NCI-H1436 (cell line): ENCODE measurements at places on chromosomes 2 and 18.

DNA sequence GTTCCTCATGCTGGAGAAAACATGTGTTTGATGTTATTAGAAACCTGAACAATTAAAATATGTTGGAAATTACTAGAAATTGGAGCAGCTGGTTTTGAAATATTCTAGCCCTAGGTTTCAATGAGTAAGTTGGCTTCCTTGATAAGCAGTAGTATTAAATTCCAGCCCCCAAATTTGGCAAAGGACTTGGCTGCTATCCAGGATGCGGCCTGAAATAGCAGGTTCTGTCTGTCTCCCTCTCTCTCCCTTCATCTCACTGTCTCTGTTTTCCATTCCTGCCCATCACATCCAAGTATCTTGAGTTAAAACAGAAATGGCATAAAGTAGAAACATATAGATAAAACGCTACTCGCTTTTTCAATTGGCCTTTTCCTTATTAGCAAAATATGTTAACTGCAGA is 20.9 kb upstream of the GPR45 start:
- no peak for DNase-seq

DNA sequence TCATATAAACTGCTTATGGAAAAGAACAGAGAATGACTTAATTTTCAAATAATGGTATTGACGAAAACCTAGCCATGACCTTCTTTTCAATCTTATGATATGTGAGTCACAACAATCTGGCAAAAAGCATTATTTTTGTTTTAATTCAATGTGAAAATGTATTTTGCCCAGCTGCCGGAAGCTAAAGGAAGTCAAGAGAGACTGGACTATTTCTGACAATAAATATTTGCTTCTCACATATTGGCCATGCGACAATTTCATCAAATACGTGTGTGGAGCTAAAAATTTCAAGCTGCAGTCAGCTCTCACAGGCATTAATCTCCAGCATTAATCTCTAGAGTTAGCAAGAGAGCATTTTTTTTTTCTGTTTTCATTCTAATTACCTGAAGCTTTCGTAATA is 881.0 kb downstream of the CPS1 start:
- no peak for DNase-seq

- DNase-seq, result no peak
Measured at GRCh38 chr18:26864658-26865057, 849 bp downstream of the AQP4 start.

DNA sequence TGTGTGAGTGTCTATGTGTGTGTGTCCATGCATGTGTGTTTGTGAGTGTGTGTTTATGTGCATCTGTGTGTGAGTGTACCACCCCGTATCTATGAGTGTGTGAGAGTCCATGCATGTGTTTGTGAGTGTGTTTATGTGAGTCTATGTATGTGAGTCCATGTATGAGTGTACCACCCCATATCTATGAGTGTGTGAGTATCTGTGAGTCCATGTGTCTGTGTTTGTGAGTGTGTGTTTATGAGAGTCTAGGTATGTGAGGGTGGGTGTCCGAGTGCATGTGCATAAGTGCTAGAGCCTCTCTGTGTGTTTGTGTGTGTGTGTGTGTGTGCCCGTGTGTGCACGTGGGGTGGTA is 86.0 kb upstream of the ATG16L1 start:
- no peak for DNase-seq

GRCh38 chr2:11375025-11375688 is 30.7 kb upstream of the ROCK2 start:
- DNase-seq, result no peak

DNA sequence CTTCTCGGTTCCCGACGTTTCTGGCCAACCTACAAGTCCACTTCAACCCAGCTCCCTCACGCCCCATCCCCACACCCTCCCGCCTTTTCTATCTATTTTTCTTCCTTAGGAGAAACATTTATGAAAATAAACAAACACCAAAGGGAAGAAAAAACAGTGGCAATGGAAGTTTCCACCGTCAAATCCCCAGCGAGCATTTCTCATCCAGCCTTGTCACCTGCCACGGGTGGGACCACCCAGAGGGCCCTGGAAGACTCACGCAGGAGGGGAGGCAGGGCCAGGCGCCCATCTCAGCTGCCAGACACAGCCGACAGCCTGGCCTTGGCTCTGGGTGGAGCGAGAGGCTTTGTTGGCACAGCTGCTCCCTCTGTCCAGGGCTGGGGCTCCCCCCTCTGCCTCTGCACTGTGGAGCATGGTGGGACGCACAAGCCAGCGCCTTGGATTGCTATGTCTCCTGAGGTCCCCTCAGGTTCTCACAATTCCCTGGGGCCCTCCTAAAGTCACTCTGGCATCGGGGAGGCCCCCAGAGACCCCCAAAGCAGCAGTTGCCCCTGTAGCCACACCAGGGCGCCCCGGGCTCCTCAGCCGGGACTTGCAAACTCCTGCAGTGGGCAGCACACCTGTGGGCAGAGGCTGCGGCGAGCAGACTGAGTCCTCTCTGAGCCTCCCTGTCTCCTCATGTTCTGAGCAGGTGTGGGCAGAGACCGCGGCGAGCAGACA is 395.7 kb upstream of the SALL3 start:
- DNase-seq, result no peak

- DNase-seq, result no peak
Measured at GRCh38 chr2:32496662-32497061, 131.2 kb upstream of the TTC27 start.

- DNase-seq, result no peak
Measured at GRCh38 chr2:17763641-17764333, 9.8 kb downstream of the GEN1 start.

GRCh38 chr2:135637456-135638087 is 104.1 kb upstream of the UBXN4 start:
- no peak for DNase-seq

- no peak for DNase-seq
Measured at GRCh38 chr2:193679847-193680246, 1485.1 kb upstream of the TMEFF2 start.

GRCh38 chr18:66995270-66995669 is 391.4 kb upstream of the CDH19 start:
- no peak for DNase-seq

- peak; percentile 38 for DNase-seq
Measured at GRCh38 chr2:208373460-208374089, 33.0 kb upstream of the PTH2R start.

GRCh38 chr2:120310136-120310535 is 35.8 kb upstream of the INHBB start:
- no peak for DNase-seq

- no peak for DNase-seq
Measured at GRCh38 chr2:30346471-30347169, 100.4 kb upstream of the LCLAT1 start.

DNA sequence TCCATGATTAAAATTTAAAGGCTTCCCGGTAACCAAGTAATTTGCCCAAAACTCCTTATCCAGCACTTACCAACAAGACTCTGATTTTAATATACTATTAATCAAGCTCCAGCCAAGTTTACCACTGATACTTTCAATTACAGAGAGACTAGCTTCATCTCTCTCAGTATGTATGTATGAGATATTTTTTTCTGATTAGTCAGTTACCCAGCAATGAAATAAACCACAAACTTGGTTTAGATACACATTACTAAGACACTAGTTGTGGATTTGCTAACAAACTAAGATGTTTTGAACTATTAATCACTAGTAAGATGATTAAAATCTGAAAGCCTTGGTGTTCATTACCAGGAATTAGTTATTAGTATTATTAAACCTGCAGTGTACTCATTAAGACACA is 1272.2 kb upstream of the ACVR2A start:
- no peak for DNase-seq

DNA sequence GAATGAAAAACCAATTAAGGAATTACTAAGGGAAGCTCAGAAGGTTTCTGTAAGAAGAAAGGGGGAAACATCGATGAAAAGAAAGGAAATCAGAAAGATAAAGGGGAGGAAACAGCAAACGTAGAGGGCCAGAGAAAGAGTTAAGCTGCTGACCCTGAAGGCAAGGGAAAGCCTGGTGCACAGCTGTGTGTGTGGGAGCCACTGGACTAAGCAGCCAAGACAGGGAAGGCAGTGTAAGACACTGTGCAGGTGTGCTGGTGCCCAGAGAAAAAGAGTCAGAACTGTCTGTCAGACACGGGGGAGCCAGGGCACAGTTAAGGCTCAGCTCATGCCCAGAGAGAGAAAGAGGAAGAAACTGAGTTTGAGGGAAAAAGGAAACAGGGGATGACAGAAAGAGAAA is 104.0 kb downstream of the HIBCH start:
- DNase-seq, result no peak

- no peak for DNase-seq
Measured at GRCh38 chr18:79718878-79719477, 39.4 kb downstream of the CTDP1 start.

DNA sequence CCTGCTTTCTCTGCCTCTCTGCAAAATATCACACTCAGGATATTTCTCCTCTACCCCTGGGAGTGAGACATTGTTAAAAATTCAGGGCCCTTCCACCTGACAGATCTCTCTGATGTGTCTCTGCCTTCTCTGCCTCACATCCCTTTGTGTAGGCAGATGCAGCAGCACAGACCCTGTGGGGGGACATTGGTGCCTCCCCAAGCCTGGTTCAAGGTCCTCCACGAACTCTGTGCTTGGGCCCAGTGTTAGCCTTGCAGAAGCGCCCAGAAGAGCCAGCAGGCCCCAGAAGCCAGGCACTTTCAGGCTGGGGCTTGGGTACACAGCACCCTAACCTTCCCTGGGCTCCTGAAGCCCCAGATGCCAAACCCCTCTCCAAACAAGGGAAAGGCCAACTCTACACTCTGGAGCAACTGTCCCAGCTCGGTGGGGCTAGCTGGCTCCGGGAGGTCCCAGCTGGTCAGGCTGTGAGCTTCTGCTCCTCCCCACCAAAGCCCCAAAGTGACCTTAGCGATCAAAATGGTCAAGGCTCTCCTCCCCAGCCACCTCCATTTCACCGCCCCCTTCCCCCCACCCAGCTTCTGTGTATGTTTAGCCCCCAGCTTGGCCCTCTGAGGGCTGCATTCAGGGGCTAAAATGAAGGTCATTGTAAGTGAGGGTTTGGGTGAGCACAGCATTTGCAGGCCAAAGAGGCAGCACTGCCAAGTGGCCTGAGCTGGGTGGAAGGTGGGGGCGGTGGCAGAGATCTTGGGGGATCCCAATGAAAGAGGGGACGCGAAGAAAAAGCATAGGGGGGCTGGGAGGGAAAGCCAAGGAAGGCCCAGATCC is 2.6 kb downstream of the HOXD9 start:
- no peak for DNase-seq

- DNase-seq, result no peak
Measured at GRCh38 chr18:61606759-61607158, 273.5 kb downstream of the CDH20 start.

DNA sequence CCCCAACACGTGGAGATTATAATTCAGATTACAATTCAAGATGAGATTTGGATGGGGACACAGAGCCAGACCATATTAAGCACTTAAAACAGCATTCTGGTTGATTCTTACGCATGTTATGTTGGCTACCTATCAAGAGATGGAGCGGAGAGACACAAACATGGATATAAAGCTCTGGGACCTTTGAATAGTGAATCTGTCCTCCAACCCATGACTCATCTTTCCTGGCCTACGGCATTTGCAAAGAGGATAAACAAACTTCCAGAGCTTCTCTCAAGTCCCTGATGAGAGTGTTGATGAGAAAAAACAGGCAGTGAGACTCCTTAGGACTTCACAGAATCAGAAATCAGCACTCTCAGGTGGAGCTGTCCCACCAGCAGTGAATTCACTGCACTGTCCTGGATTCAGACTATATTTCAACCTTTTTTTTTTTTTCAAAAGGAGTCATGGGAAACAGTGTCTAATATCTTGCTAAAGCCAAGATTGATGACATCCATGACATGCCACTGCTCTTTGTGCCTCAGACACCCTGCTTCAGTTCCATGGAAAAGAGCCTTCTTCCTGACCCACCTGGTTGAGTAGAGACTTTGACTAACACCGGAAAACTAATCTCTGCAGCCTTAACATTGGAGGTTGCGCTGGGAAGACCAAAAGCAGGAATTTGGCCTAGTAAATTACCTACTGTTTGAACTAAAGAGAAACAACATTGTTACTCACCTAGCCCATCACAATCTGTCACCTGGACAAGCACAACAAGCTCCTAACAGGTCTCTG is 62.1 kb upstream of the NPAS2 start:
- DNase-seq, result no peak

- no peak for DNase-seq
Measured at GRCh38 chr2:107136733-107137132, 250.8 kb upstream of the ST6GAL2 start.

- DNase-seq, result no peak
Measured at GRCh38 chr2:203751685-203752271, 45.3 kb downstream of the CD28 start.

GRCh38 chr18:7657050-7657449 is 89.9 kb downstream of the PTPRM start:
- DNase-seq, result no peak

DNA sequence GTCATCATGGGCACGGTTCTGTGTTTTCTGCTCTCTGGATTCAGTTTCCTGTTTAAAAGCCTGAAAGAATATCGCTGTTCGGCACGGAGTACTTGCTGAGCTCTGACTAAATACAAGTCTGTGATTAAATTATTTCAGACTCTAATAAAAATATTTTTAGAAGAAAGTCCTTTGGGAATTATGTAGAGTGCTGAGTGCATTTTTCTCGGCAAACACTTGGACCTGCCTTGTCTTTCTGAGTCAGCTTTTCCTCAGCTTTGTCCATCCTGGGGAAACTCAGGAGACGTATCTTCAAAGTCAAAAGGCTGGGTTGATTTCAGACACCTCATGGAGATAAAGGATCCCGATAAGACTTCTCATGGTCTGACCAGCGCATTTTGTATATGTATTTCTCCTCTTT is 45.9 kb downstream of the IL1R2 start:
- no peak for DNase-seq

DNA sequence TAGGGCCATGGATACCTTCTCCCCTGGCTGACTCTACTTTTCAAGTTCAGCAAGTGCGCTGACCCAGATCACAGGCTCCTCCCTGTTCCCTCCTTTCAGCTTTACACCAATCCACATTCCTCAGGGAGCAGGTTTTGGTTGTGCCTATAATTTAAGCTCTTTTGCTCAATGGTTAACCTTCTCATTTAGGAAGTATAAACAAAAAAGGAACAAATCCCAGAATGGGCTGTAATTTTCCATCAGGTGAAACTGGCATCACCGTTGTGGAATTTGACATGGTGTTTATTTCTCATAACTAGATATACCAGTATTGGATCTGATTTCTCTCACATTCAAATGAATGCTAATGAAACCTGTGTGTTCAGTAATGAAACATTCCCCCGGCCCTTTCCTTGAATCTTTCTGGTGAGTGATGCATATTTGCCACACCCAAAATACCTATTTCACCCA is 13.6 kb downstream of the STRN start:
- DNase-seq, result no peak

DNA sequence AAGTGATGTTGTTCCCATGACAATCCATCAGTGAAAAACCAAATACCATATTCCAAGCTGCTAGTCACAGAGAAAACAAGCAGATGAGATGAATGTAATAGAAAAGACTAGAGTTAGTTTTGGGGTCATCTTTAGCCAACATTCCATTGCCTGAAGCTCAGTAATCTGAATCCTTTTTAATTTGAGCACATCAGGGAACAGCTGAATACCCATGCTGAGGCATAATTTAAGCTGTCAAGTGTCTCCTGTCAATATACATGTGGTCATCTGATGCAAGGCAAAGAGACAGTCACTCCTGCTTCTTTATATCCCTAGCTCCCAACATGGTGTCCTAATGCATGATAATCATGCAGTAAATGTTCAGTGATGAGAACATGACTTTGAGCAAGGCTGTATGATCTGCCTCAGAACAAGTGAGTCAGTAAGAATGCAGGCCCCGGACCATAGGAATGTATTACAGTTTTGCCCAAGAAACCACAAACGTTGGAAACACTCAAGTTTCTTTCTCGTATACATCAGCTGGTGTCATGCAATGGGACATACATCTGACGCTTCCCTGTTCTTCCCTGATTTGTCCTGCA is 48.0 kb downstream of the CDK15 start:
- no peak for DNase-seq

GRCh38 chr2:124476291-124476690 is 451.2 kb downstream of the CNTNAP5 start:
- DNase-seq, result no peak
